Neuronal stem cell (in vitro differentiated cells): ENCODE measurements at places on chromosomes 7 and 10.

DNA sequence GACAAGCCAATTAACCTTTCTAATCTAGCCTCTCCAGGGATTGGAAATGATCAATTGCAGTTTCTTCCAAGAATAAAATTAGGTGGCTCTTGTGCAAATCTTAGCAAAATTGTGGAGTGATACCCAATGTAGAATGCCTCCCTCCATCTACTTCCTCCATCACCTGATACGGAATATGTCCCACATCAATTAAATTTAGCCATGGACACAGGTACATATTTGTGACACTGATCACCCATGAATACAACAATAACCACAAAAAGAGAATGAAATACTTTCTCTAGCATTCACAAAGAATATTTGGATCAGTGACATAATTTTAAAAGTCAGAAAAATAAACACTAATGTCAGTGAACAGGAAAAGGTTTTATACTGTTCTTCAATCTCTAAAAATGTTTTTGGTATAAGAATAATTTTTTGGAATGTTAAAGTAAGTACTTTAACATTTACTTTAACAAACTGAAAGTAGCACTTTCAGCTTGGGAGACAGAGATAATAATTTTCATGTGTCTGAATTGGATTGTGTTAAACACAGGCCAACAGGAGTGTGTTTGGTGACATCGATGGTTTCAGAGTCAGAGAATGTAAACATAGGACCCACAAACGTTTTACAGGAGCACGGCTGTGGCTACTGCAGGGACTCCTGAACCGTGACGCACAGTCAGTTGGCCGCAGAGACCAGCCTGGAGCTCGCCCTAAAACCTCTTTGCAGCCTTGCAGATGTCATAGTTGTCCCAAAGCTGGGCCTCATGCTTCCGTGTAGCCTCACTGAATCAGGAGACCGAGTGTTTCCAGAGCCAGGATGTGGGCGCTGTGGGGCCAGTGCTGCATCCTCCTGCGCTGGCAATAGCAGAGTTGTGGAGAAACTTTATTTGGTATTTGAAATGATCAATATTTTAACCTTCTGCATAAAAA lies 7.2 kb downstream of the RBM20 start:
- no peak for DNase-seq
- H3K4me1 ChIP-seq, result peaks cover 2% of the 10 kb centered on the region
- no peak overlapping the region for H3K4me3 ChIP-seq
- H3K27me3 ChIP-seq, result peaks cover 80% of the 10 kb centered on the region

GRCh38 chr7:49624611-49625010 lies 148.8 kb upstream of the VWC2 start:
- no peaks in the 10 kb centered on the region for H3K4me1 ChIP-seq
- no peak overlapping the region for H3K27ac ChIP-seq
- no peaks in the 10 kb centered on the region for H3K27me3 ChIP-seq
- DNase-seq, result no peak
- no peaks in the 10 kb centered on the region for H3K36me3 ChIP-seq

- H3K27me3 ChIP-seq, result no peaks in the 10 kb centered on the region
- peaks cover 12% of the 10 kb centered on the region for H3K4me1 ChIP-seq
- DNase-seq, result no peak
These were observed 462.4 kb downstream of the DNAJB6 start for GRCh38 chr7:157799076-157799685.

- no peaks in the 10 kb centered on the region for H3K36me3 ChIP-seq
- H3K27ac ChIP-seq, result no peak overlapping the region
- no peaks in the 10 kb centered on the region for H3K27me3 ChIP-seq
- H3K4me3 ChIP-seq, result no peak overlapping the region
- H3K4me1 ChIP-seq, result peaks cover 7% of the 10 kb centered on the region
- DNase-seq, result no peak
These were observed 475.7 kb downstream of the SUGCT start for GRCh38 chr7:40610461-40610860.

- peak overlapping the region; percentile 94 for H3K4me3 ChIP-seq
- DNase-seq, result no peak
- no peak overlapping the region for H3K27ac ChIP-seq
- peaks cover 4% of the 10 kb centered on the region for H3K4me1 ChIP-seq
These were observed 527 bp upstream of the HERPUD2 start for GRCh38 chr7:35695473-35695850.

- H3K4me1 ChIP-seq, result no peaks in the 10 kb centered on the region
- no peak for DNase-seq
- H3K27me3 ChIP-seq, result no peaks in the 10 kb centered on the region
- no peaks in the 10 kb centered on the region for H3K36me3 ChIP-seq
These were observed 48.3 kb downstream of the NOD1 start for GRCh38 chr7:30430276-30430675.
